ENCODE measurements at places on chromosomes 4 and X.
A peak's percentile ranks its signal among the peaks of the same experiment; 100 is the strongest.

- DNase-seq = peak; percentile 61
These were observed 37.0 kb upstream of the ATP6AP2 start for GRCh38 chrX:40543661-40544328.

DNA sequence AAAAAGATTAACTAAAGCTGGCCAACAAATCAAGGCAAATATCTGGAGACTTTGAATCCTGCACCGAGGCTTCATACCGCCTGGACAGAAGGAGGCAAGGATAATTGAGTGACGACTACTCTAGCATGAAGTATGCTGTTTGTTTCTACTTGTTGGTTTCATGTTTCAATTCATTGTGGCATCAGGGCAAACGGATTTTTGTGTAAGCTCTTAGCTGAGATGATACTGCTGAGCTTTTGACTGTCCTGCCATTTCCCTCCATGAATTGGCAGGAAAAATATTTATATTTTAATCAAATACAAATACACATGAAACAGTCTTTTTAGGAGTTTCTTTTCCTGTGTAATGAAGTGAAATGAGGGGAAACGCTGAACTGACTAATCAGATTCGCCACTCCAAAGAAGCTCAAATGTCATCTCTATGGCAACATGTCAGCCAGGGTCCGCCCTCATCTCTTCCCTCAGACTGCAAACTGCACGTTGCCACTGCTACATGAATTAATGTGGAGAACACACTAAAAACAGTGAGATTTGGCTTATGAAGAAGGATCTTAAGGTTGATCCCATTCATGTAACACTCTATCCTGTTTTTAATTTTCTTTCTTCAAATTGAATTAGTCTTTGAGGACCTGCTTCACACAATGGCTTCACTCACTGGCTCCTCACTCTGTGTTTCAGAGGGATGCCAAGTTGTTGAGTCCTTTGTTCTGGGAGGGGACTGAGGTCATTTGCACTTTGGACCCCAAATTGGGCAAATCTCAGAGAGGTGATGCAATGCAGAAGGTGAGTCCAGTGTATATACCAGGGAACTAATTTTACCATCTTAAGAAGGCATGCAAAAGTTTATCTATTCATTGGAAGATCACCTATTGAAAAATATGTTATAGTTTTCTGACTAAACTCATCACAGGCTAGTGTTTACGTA lies 149.6 kb upstream of the MID1 start:
- no peak for DNase-seq

DNA sequence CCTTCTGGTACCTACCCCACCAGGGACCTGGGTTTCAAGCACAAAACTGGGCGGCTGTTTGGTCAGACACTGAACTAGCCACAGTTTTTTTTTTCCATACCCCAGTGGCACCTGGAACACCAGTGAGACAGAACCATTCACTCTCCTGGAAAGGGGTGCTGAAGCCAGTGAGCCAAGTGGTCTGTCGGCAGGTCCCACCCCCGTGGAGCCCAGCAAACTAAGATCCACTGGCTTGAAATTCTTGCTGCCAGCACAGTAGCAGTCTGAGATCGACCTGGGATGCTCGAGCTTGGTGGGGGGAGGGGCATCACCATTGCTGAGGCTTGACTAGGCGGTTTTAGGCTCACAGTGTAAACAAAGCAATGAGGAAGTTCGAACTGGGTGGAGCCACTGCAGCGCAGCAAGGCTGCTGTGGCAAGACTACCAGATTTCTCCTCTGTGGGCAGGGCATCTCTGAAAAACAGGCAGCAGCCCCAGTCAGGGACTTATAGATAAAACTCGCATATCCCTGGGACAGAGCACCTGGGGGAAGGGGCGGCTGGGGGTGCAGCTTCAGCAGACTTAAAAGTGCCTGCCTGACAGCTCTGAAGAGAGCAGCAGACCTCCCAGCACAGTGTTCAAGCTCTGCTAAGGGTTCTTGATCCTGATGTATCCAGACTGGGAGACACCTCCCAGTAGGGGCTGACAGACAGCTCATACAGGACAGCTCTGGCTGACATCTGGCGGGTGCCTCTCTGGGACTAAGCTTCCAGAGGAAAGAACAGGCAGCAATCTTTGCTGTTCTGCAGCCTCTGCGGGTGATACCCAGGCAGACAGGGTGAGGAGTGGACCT lies 223.0 kb downstream of the COX18 start:
- DNase-seq = no peak

DNA sequence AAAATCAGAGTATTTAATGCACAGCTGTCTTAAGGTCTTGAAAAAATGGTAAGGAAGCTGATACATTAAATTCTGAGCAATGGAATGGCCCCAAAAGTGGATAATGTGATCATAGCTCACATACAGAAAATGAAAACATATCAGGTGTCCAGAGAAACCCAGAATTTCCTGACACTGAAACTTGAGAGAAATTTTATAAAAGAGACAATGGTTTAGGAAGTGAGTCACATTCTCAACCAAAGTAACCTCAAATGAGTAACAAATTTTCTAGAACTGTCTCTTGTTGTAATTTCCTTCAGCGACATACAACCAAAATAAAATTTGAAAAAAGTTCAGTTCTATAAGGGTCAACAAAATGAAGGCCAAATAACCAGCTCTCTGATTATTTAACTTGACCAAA lies 37.4 kb upstream of the PACRGL start:
- DNase-seq = peak; percentile 20

DNA sequence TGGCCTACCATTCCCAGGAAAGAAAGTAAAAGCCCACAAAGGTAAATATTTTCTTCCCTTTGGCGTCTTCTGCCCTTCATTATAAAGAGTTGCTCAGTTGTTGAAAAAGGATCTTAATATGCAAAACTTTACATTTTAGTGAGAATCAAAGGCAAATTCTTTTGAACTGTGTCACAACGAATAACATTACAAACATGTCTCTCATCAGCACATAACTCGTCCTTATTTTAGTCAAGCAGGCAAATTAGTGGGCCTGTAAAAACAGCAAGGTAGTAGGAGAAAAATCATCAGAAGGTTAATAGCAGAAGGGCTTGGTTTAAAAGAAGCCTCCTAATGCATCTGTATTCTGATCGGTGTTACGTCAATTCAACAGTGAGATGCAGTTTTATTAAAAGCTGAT lies 647.3 kb upstream of the DIPK2B start:
- DNase-seq = no peak

GRCh38 chr4:47270201-47270888 lies 193.2 kb downstream of the COMMD8 start:
- no peak for DNase-seq

GRCh38 chr4:113468165-113469022 lies 293.1 kb downstream of the CAMK2D start:
- DNase-seq = peak; percentile 94

All from suppressor macrophage treated with lipopolysaccharide for 1 hour (primary cell).